Stimulated activated CD4-positive, alpha-beta T cell treated with anti-CD3 and anti-CD28 coated beads, Interleukin-1b, Interleukin-23, amount 100 ng/mL, for 1 hour (primary cell): ENCODE measurements at places on chromosomes 4 and X.

DNA sequence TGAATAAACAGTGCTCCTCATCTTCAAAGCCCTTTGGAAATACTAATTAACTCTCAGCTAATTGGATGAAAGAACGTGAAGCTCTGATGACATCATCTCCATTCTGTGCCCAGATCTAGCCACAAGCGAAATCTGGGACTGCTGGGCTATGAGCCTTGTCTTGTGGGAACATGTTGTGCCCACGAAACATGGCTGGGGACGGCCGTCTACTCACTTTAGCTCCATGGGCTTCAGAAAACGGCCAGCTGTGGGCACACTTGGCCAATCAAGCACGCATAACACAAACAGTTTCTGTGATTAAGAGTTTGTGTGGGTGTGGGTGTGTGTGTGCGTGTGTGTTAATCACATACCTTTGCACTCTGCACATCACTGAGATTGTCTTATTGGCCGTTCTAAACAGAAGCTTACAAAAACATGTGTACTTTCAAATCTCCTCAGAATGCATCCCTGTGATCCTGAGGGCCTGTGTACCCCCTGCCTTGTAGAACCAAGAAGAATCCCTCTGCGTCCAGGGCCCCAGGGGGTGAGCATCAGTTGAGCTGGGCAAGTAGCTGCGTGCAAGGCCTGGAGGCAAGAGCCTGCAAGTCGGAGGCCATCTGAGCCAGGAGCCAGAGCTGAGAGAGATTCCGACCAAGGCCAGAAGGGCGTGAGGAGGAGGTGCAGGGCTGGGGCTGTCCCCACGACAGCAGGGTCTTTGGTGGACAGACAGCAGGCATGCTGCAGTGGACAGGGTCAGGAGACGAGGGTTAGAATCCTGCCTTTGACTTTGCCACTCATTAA lies 18.7 kb upstream of the ZNF185 start:
- no peak for DNase-seq

GRCh38 chrX:24232796-24233195 lies 81.1 kb downstream of the SUPT20HL2 start:
- DNase-seq = no peak

GRCh38 chr4:29220761-29221160 lies 1499.4 kb upstream of the PCDH7 start:
- DNase-seq = no peak

DNA sequence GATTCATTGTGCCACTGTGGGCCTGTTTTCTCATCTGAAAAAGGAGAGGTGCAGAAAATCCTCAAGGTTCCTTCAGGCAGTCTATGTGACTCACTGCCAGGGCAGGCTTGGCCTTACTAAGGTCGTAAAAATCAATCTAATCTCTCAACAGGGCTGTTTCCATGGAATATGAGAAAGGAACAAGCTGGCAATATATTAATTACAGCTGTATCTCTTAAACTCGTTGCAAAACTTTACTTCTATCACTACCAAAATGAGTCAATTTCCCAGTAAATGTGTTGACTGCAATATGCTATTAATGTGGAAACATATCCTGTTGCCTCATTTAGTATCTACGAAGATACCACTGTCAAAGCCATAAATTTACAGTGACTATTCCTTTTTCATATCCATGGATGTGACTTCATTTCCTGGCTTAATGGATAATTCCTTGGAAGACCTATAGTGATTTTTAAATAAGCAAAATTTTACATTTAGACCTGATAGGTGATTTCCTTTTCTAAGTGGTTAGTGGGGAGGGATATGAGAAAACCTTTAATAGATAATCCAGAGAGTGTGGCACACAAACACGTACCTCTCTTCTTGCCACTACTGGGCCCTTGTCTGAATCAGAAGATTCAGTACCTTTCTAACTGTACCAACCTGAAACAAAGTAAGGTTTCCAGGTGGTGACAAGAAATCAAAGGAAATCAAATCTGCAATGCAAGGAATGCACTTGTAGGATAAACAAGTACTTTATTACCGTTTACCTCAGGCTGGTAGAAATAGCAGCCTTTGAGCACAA lies 127.4 kb upstream of the FTHL17 start:
- DNase-seq = no peak

DNA sequence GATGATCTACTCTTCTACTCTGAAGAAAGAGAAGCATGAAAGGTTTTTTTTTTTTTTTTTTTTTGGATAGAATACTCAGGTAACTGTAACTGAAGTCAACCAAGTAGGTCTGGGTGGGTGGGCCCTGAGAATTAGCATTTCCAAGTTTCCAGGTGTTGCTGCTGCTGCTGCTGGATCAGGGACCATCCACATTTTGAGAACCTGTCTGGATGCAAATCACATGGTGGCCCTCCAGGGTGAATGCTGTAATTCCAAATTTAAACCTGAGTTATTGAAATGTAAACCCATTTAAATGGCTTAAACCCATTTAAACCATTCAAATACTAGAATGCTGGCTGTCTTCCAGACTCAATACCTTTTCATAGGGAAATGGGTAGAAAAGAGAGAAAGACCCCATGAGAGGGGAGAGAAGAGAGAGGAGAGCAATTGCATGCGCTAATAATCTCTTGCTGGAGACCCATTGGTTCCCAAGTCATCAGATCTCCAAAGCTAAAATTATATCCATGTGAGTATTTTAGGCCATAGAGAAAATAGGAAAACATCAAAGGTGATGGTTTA lies 17.6 kb downstream of the SUPT20HL1 start:
- DNase-seq = no peak

DNA sequence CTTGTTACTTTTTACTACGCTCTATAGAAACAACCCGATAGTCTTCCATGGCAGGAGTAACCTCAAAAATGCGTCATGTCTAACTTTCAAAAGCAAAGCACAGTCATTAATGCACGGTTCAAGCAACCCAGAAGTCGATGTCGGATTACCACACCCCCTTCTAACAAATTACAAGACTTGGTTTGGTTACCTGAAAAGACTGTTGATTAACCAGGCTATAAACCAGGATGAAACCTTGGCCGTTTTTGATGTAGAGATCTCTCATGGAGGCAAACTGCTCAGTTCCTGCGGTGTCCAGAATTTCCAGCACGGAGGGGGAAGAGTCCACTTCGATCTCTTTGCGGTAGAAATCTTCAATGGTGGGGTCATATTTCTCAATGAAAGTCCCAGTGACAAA lies 2.4 kb downstream of the RAP2C start:
- DNase-seq = no peak
